Fibroblast of the aortic adventitia (primary cell): ENCODE measurements at places on chromosomes 4 and X. TPM values are rescaled to one million over a fixed set of nuclear protein-coding genes. Genes with fewer than 3 reads are reported as not detected.

GRCh38 chr4:16437836-16438235 is 211.6 kb upstream of the TAPT1 start:
- peak; percentile 28 for DNase-seq

LRAT gene
- 0.57 TPM in 1 of 2 replicates, not detected in the other for total RNA-seq

GRCh38 chr4:153531000-153531358 is 64.8 kb downstream of the TMEM131L start:
- no peak for DNase-seq

GRCh38 chr4:114368751-114369150 is 229.9 kb upstream of the UGT8 start:
- DNase-seq: no peak

GRCh38 chr4:113646442-113646822 is 115.1 kb downstream of the CAMK2D start:
- peak; percentile 52 for DNase-seq

DNA sequence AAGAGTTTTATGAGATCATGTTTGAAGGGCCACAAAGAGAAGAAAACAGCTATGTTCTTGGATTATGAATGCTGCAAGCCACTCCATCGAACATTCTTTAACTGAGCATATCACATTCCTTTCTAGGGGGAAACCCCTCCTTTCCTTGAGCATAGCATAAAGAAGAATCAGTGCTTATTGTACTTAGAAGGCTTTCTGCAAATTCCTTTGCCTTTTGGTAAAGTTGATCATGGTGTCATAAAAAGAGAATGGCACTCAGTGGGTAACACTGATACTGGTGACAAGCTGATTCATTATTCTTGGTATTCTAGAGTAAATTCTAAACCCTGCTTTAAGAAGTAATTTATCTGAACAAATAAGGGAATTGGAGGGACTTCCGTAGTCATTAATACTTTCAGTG is 88.5 kb upstream of the GPR34 start:
- peak; percentile 54 for DNase-seq

DNA sequence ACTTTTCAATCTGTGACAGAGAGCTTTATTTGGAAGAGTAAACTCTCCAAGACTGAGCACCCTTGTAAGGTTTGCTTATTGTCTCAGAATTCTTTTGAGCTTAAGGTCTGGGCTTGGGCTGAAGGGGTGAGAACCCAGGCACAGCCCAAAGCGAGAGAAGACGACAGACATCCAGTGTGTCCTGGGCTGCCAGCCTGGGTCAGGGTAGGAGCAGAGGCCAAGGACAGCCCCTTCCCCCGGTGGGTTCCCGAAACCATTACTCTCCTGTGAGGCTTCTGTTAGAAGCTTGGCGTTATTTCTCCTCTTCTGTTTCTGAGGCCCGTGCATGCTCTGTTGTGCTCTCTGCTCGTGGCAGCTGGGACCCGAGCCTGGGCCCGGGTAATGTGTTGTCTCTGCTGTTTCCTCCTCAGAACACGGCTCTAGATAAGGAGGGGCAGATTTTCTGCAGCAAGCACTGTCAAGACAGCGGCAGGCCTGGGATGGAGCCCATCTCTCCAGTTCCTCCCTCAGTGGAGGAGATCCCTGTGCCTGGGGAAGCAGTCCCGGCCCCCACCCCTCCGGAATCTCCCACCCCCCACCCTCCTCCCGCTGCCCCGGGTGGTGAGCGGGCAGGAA is 177.5 kb downstream of the DCLK2 start:
- no peak for DNase-seq

- DNase-seq: no peak
These were observed 622.2 kb upstream of the GRID2 start for GRCh38 chr4:91681544-91681943.

CAPN6 gene
- not detected in 2 replicates for total RNA-seq

DNA sequence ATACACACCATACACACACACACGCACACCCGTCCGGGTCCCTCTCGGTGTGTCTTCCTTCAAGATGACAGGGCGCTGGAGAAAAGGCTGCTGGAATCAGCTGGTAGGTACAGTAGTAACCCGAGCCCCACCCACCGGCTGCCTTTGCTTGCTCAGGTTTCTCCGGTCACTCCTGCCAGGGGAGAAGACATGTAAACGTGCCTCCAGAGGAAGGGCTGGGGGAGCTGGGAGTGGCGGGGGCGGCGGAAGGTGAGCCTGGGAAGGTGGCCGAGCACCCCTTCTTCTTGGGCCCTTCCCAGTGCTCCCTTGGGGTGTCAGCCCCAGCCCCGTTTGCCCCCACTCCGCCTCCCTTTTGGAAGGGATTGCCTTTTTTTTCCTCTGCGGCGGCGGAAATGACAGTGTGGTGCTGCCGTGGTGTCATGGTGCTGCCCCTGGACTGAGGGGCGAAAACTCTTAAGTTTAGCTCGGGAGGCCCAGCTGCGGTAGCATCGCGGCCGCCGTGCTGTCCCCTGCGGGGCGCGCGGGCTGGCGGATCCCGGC is at the start of gene MID2:
Gene MID2, plus strand, starts transcription at position 169 of the 540 bp plus-strand sequence. CDS start 561 bp downstream, outside the sequence.
- DNase-seq: peak; percentile 15

CT45A3 gene
- not detected in 2 replicates for total RNA-seq

DNA sequence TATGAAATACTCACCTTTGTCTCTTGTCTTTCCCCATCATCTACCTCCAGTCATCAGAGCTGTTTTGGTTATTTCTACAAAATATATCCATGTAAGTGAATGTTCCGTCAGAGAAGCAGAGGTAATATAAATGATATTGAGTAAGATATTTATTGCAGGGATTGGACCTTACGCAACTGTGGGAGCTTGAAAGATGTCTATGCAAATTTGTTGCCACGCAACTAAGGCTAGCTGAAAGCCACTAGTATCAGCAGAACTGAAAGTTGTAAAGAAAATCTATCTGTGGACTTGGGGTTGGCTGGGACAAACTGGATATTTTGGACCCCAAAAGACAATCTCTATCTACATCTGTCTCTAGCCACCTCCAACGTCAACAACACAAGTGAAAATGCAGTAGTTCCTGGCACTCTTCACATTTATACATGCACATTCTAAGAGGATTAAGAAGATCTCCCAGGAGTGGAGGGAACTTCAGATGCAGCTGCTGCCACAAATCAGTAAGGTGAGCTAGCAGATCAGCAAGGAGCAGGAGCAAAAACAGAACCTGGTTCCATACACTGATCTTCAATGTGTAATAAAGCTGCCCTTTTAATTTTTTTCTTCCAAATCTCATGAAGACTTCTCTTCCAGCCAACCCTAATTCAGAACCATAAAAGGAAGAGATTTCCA is 8.5 kb upstream of the CCSER1 start:
- DNase-seq: no peak

DNA sequence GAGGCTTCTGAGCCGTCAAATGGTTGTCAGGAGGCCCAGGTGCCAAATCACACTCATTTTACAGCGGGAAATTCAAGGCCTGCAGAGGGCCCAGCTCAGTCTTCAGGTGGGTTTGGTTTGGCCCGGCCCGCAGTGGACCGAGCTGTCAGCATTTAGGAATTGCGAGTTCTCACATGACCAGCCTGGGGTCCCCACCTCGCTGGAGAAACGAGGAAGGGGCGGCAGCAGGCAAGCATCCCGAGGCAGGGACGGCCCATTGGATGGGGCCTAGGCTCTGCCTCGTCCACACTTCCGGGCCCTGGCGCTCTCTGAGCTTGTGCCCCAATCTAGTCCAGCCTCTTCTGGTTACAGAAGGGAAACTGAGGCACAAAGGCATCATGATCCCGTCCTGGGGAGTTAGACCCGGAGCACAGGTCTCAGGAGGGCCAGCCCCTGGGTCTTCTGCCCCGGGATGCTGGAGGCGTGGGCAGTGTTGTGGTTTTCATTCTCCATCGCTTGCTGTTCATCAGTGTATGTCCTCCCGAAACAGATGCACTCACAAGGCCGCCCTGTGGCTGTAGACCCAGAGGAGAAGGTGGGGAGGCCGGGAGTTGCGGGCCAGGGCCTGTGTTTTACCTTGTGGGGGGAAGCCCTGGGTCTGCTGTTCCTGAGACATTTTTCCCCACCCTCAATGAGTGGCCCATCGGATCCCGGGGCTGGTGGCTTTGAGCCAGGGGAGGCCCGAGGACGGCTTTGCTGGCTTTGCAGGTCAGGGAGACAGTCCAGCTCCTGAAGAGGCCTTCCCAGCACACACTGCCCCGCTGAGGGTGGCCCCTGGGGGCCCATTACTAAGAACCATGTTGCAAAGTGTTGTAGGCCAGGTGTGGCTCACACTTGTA is 8.9 kb downstream of the PSAPL1 start:
- no peak for DNase-seq

MAGED4 gene
- total RNA-seq: 13.7 and 14.7 TPM in 2 replicates

DNA sequence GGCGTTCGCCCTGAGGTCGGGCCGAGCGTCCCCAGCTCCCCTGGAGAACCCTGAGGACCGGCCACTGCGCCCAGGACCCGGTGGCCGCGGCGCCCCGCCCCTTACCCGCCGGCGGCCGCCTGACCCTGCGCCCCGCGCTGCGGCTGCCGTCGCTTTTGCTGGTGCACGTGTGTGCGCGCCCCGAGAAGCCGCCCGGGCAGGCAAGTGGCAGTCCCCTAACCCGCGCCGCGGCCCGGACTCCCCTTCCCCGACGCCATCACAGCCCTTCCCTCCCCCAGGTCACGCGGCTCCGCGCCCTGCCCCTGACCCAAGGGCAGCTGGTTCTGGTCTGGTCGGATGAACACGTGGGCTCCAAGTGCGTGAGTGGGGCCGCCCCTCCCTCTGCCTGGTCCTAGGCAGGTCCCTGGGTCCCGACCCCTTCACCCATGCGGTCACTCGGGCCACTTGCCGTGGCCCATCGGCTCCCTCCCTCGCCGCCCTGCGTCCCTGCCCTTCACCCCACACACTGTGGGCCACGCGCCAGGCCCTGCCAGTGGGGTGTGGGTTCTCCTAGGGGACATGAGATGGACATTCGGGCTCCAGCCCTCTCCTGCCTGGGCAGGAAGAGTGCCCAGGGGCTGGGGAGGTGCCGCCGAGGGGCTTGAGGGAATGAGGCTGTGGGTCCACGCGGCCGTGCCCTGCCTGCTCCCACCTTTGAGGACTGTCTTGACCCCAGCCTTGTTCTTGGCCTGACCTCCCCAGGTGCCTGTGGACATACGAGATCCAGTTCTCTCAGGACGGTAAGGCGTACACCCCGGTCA is 8.0 kb upstream of the FGFRL1 start:
- no peak for DNase-seq
